Erythroblast (primary cell): ENCODE measurements at places on chromosomes 12 and 14.

DNA sequence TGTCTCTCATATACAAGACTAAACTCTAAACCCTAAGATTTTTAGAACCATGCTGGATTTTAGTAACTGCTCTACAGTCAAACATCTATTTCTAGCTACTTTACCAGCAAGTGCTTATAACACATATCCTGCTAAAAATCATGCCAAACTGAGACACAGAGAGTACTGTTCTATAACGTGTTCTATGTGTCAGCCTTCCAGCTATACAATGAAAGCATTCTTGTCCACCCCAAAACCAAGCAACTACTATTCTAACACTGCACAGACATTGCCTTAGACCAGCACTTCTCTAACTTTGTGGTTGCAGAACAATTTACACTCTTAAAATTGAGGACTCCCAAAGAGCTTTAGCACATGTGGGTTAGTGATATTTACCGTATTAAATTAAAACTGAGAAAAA lies 85.7 kb downstream of the SPPL3 start:
- no peak for DNase-seq

DNA sequence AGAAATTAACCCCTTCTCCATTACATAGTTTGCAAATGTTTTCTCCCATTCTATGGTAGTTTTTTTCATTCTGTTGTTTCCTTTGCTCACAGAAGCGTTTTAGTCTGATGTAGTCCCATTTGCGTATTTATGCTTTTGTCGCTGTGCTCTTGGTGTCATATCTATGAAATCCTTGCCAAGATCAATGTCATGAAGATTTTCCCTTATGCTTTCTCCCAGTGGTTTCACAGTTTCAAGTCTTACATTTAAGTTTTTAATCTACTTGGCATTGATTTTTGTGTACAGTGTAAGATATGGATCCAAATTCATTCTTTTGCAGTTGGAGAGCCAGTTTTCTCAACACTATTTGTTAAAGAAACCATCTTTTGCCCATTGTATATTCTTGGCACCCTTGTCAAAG lies 357.6 kb downstream of the APAF1 start:
- DNase-seq: no peak

DNA sequence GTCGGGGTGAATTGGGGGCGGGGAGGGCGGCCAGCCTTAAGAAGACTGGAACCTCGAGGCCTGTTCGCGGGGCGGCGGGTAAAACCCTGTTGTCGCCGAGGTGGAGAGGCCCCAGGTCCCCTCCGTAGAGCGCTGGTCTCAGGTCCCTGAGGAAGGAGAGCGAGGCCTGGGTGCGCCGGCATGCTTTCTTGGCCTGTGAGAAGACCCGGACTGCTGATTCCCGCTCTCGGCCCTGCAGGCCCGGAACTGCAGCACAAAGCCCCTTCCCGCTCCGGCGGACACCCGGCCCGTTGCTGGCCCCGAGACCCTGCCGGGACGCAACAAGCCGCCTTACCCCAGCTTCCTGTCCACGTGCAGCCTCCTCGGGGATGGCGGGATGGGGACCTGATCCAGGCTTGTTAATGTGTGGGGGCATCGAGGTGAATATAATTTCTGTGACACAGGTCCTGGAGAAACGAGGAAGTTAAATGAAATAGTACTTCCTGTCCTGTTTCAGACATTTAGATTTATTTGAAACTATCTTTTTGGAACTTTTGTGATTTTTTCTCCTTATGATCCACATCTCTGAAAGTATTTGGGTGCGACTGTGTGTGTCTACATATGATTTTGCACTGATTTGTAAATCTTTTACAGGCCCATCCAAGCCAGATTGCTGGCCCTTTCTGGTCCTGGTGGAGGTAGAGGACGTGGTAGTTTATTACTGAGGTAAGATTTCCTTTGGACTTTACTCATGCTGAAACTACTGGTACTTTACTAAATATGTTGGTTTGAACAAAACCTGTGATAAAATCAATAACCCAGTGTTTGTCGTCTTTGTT lies 600 bp downstream of the PNN start:
- DNase-seq: no peak

DNA sequence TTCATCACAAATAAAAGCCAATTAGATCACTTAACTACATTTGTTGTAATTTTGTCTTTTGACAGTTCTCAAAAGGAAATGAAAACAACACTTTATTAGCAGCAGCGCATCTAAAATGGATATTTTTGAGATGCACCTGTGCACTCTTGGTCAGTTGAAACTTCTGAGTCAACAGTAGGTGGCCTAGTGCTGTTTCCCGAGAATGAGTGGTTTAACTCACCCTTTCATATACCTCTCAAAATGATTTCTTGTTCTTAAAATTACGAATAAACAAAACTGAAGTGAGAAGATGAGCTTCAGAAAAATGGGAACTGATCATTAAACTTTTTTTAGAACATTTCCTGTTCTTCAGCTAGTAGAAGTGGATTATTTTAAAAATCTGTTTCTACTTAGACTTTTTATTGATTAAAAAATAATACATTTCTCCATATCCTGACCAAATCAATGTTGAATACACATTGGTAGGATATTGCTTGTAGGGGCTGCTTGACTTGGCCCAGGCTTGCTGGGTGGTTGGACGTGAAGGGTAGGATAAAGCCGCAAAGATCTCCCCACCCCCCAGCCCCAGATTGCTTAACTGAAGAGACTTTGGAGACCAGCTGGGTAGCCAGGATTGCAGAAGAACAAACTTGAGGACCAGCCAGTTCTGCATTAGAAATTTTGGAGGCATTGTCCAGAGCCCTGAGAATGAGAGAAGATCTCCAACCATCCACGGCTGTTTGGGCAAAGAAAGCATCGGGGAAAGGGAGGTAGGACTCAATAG lies 22.3 kb upstream of the STK38L start:
- no peak for DNase-seq

DNA sequence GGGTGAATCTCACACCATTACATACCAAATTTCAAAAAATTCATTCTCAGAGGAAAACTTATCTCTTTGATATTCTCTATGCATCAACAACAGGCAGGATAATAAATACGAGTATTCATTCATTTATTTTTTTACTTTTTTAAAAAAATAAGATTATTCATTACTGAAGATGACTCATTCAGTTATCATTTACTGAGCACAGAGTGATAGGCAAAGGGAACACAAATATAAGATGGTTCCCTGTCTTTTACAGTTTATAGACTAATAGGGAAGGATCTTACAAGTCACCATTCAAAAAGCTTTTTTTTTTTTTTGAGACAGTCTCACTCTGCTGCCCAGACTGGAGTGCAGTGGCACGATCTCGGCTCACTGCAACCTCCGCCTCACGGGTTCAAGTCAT lies 5.0 kb upstream of the PABPN1 start:
- DNase-seq: no peak

- DNase-seq: no peak
Observed at GRCh38 chr12:115504306-115505290, 772.9 kb downstream of the MED13L start.

DNA sequence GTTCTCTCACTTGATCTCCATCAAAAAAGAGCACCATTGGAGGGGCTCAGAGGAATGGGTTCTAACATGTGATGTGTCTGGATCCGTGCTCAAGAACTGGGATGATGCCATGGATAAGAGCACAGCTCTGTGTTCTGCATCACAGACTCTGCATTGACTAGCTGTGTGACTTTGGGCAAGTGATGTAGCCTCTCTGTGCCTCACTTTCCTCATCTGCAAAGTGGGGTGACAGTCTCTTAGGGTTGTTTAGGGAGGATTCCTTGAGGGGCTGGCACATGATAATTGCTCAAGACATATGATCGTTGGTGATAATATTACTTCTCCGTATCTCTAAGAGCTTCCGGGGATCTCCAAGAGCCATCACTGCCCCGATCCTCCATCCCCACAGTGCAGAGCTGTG lies 202.3 kb downstream of the CHST11 start:
- no peak for DNase-seq

DNA sequence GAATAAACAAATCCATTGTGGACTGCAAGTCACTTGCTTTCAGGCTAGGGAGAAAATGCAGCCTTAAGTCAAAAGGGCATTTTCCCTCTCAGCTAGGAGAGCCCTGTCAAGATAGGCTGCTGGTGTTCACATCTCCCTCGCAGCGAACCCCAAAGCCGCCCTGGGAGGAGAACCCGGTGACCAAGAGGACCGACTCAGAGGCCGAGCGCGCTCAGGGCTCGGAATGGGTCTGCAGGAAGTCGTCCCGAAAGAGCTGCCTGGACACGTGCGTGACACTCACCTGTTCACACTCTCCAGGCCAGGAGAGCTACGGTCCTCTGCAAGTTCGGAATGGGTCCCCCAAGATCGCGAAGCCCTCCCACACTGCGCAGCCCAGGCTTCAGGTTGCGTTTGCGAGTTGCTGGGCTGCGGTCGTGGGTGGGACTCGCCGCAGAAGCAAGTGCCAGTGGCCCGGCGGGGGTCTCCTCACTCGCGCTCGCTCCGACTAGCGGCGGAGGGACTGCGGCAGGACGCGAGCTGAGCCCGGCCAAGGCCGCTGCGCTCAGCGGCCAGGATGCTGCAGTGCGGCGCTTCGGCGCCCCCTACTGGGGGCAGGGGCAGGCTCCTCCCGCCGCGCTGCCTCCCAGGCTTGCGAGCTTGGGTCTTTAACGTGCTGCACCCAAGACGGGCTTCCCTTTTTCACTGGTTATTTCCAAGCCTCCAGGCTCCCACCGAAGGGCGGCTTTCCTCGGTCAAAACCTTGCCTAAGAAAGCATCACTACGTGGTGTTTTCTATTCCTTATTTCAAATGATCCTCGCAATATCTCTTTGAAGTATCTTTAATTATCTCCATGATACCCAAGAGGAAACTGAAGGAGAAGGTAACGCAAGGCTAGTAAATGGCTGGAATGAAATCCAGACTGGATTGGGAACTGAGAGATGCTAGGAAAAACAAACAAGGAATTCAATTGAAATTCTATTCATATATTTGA lies at the start of gene RERG:
RERG (minus strand) TSS at position 503 of the 971 bp plus-strand sequence. CDS start 3,928 bp downstream, outside the sequence.
- peak; percentile 84 for DNase-seq

GRCh38 chr12:23084236-23084995 lies 459.4 kb downstream of the ETNK1 start:
- DNase-seq: peak; percentile 2

DNA sequence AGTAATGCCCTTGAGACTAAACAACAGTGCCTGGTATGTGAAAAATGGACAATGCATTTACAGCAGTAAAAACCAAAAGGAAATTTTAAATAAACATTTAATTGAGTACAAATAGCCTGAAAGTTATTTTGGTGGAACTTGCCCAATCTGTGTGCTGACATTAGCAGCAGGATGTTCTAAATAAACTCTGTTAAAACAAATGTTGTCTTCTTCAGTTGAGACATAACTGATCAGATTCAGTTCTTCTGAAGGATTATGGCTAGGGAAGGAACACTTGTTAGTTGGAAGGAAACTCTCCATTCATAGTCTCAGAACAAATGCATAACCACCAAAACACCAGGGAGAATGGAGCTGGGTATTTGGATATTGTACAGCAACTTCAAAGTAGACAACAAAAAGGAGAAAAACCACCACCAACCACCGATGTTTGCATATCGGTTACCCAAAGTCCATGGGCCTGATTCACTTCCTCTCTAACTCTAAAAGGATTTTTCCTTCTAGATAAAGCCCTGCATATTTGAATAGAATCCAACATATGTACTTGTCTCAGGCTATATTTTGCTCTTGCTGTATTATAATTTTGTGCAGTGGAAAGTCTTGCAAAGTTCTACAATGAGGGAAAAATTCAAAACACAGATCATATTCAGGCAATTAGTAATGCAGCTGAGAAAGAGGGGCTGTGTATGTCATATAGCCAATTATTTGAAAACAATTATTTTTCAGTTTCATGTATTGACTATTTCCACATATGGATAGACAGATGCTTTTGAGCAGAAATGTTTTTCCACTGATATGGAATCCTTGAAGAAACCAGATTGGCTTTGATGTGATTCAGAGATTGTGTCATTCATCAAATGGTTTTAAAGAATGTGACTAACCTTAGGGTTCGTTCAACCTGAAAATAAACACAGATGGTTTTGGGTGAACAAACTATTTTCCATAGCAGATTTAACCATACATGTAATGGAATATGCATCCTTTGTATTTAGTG lies 152.2 kb upstream of the BMP4 start:
- no peak for DNase-seq

GRCh38 chr14:32808644-32809043 lies 130.0 kb upstream of the NPAS3 start:
- no peak for DNase-seq

DNA sequence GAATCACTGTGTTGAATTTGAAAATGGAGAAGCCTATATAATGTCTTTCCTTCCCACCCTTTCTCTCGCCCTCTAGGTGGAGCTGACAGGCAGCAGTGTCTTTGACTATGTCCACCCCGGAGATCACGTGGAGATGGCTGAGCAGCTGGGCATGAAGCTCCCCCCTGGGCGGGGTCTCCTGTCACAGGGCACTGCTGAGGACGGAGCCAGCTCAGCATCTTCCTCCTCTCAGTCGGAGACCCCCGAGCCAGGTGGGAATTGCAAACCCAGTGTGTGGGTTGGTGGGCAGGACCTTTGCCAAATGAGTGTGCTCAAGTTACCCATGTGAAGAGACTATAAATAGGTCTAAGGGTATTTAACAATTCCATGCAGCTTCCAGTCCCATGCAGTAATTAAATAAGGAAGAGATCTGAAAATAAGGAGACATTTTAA lies 274.7 kb downstream of the EGLN3 start:
- DNase-seq: peak; percentile 32

GRCh38 chr12:66860752-66861750 lies 182.2 kb upstream of the GRIP1 start:
- DNase-seq: peak; percentile 40

- no peak for DNase-seq
Observed at GRCh38 chr14:57863471-57863870, 2.4 kb downstream of the SLC35F4 start.

GRCh38 chr12:92062539-92063493 lies 82.8 kb downstream of the BTG1 start:
- no peak for DNase-seq

- DNase-seq: no peak
Observed at GRCh38 chr12:9741726-9742125, 8.8 kb upstream of the CLECL1 start.

DNA sequence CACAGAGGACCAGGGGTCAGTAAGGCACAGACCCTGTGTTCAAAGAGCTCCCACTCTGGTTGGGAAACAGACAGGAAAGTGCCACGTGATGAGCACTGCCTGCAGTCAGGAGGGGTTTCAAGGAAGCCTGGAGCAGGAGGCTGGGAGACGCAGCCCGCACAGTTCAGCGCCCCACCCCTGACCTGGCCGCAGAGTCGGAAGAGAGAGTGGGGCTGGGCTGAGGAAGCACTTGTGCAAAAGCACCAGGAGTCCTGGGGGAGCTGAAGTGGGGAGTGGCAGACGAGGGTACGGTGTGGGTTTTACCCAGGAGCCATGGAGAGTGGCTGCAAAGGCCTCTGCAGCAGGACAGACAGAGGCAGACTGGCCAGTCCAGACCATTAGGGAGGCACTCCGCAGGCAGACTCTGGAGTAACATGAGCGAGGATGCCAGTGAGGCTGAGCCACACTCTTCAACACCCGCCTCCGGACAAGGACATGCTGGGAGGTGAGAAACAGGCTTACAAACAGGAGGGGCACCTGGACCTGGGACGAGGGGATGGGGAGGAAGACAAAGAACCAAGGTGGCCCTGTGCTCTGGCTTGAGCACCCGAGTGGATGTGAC lies 85.7 kb upstream of the GPR68 start:
- DNase-seq: no peak

- DNase-seq: no peak
Observed at GRCh38 chr12:45701296-45701695, 28.2 kb upstream of the ARID2 start.

- no peak for DNase-seq
Observed at GRCh38 chr14:47674148-47674542, 1.3 kb downstream of the MDGA2 start.
